ENCODE measurements at places on chromosomes 4 and X.

- DNase-seq, result no peak
Observed at GRCh38 chr4:174604198-174604597, 81.9 kb upstream of the HPGD start.

DNA sequence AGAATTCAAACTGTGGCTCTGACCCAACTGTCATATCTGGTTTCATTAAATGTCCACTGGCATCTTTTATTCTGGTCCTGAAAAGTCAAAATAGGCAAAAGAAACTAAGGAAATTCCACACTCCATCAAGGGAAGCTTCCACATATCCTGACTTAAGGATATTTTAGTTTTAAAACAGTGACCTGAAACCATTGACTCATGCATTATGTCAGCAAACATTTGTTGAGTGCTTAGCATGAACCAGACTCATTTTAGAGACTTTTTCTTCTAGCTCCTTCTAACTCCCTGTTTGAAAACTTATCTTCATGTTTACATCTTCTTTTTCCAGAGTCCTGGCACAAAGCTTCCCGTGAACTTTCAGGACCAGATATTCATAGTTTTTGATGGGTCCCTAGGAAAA, 6.9 kb upstream of the CXCL1 start:
- DNase-seq, result no peak

DNA sequence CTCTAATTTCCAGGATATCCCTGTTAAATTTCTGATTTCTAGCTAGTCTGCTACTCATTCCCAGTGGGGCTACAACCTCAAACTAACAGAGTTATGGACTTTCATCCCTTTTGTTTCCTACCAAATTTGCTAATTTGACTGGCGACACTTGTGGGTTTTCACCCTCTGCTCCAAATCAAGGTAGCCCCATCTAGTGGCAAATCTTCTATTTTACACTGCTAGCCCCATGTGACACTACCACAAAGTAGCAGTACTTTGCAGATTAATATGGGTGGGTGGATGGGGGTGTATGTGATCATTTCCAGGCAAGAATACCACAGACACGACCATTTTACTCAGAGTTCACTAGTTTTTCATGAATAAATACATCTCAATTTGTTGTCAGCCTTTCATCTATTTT, 150.3 kb downstream of the MSL3 start:
- no peak for DNase-seq

DNA sequence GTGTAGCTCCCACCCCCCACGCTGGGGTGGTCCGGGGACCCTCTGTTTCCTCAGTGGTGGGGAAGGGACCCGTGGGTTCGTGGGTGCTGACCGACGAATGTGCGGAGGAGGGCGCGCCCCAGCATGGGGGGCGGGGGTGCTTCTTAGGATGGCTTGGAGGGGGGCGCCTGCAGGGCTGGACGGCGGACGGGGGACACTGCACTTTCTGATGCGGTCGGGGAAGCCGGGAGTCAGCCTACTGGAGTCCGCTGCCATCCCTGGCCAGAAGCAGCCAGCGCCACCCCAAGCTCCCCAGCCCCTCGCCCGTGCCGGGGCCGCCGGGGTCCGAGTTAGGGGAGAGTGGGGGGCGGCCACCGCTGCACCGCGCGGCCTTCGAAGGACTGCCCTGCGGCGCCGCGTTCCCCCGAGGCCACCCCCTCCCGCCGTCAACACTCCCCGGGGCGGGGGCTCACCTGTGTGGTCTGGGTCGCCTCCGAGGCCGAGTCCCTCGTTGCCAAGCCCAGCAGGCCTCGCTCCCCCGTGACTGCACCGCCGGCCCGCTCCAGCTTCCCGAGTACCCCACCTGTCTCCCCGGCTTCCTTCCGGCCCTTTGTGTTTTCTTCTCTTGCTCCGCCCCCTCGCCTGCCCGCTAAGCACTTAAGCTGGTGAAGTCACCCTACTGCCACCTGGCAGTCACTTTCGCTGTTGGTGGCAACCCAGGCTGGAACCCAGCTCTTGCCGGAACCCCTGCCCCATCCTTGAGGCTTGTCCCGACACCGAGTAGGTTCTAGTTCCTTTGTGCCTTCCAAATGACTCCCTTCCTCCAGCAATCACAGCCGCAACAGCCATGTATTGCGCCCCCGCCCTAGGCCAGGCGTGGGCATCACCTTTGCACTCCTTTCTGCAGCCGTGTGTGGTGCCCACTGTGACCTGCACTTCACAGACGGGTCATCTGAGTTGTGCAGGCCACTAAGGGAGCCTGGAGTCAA, at the start of gene OCIAD2:
TSS of gene OCIAD2 (minus strand) at position 569 of the 968 bp plus-strand sequence. CDS start 2,225 bp downstream, outside the sequence.
- DNase-seq, result peak; percentile 80

- DNase-seq, result no peak
Observed at GRCh38 chrX:46575586-46575985, 2.0 kb downstream of the CHST7 start.

DNA sequence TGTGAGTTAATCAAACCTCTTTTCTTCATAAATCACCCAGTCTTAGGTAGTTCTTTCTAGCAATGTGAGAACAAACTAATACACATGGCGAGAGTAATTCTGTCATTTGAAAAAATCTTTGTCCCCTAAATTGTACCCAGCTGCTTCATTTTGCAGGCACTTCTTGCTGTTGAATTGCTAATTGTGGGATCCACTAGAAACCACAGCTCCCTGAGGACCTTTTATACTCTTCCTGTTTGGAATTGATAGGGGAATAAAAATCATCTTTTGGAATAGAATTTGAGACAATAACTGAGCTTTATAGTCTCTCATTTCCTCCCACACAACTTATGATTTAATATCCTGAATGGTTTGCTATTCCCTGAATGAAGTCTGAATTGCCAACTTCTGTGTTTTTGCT, 170.2 kb downstream of the PACRGL start:
- no peak for DNase-seq

GRCh38 chr4:8194306-8195242, 4.5 kb upstream of the SH3TC1 start:
- no peak for DNase-seq

- DNase-seq, result peak; percentile 50
Observed at GRCh38 chr4:38132107-38132673, 172.0 kb downstream of the PTTG2 start.

- DNase-seq, result no peak
Observed at GRCh38 chr4:96052827-96053226, 212.9 kb downstream of the PDHA2 start.

GRCh38 chrX:29040160-29040559, 452.9 kb downstream of the IL1RAPL1 start:
- no peak for DNase-seq

- no peak for DNase-seq
Observed at GRCh38 chr4:171956678-171957077, 143.5 kb downstream of the GALNTL6 start.

GRCh38 chr4:110878413-110878812, 255.5 kb upstream of the PITX2 start:
- DNase-seq, result no peak

GRCh38 chr4:74055096-74055495, 16.6 kb upstream of the CXCL3 start:
- no peak for DNase-seq

GRCh38 chr4:23353200-23353599, 536.6 kb downstream of the PPARGC1A start:
- DNase-seq, result no peak

All from stimulated activated CD4-positive, alpha-beta T cell treated with anti-CD3 and anti-CD28 coated beads, Interleukin-4, amount 100 ng/mL, for 1 hour (primary cell).